Body of pancreas (tissue), 4 donors: ENCODE measurements at places on chromosomes 11 and 22. TPM values are rescaled to one million over a fixed set of nuclear protein-coding genes. Genes with fewer than 3 reads are reported as not detected.

Gene OR51E1
- not detected for total RNA-seq

Gene CKAP5
- 22.8 TPM for total RNA-seq

Gene TOM1
- 42.2 TPM for total RNA-seq

Gene CD248
- total RNA-seq: 10.6 TPM
